ENCODE measurements at places on chromosomes 11 and 22.

DNA sequence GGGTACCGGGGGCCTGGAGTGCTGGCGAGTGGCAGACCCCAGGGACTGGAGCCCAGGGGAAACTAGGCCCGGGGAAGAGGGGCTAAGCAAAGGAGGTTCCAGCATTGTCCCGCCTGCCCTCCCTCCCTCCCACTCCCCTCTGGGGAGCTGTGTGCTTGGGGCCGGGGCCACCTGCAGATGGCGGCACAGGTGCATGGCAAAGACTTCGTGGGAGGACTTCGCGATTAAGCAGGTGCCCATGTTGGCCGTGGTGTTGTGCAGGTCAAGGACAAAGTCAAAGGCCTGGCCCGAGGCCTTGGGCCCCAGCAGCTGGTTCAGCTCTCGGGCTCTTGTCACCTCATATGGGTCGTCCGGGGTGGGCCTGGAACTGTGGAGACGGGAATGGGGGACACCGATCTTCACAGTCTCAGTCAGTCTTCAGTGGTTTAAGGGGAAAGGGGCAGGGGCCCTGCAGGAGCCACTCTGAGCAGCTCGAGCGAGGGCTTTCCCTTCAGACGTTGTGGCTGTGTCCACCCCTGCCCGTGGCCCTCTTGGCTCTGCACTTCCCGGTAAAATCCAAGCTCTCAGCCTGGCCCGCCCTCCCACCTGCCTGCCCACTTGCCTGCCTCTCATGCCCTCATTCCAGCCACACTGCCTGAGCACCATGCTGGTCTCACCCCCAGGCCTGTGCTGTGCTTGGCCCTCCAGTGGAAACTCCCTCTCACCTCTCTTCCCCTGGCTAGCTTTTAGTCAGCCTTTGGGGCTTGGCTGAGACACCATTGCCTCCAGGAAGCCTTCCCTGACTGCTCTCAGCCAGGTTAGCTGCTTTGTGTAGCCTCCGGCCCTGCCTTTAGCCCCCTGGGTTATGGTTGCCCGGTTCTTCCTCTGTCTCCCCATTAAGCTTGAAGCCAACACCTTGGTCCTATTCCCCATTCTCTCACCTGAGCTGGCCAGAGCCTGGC lies 4.7 kb downstream of the ACY3 start:
- no peak for DNase-seq

- DNase-seq, result no peak
Measured at GRCh38 chr22:38230108-38230825, 28.5 kb downstream of the MAFF start.

DNA sequence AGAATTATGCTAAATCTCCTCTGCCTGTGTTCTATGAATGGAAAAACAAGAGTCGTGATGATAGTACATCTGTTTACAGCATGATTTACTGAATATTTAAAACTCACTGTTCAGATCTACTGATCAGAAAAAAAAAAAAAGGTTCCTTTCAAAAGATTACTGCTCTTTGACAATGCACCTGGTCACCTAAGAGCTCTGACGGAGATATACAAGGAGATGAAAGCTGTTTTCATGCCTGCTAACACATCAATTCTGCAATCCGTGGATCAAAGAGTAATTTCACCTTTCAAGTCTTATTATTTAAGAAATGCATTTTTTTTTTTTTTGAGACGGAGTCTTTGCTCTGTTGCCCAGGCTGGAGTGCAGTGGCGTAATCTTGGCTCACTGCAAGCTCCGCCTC lies 30.7 kb downstream of the CLTCL1 start:
- DNase-seq, result no peak

DNA sequence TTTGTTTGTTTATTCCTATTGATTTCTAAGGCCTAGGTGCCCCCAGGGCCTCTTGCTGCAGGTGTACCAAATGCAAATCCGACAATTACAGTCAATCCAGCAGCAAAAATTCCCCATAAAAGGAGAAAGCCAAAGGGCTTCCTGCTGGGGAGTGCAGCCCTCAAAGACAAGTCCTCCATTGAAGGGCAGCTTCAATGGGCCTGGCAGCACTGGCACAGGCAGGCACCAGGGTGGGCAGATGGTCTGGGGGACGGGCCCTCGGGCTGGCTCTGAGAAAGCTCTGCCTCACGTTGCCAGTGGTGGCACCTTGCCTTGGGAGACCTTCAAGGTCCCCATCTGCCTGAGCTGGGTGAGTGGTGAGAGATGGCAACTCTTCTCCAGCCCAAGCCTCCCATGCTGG lies 128.0 kb downstream of the DSCAML1 start:
- DNase-seq, result no peak

- DNase-seq, result no peak
Measured at GRCh38 chr11:133927690-133928627, 28.8 kb downstream of the IGSF9B start.

GRCh38 chr11:58133309-58134076 lies 8.2 kb upstream of the OR9I1 start:
- DNase-seq, result no peak

GRCh38 chr11:13963169-13963948 lies 836 bp downstream of the SPON1 start:
- no peak for DNase-seq

DNA sequence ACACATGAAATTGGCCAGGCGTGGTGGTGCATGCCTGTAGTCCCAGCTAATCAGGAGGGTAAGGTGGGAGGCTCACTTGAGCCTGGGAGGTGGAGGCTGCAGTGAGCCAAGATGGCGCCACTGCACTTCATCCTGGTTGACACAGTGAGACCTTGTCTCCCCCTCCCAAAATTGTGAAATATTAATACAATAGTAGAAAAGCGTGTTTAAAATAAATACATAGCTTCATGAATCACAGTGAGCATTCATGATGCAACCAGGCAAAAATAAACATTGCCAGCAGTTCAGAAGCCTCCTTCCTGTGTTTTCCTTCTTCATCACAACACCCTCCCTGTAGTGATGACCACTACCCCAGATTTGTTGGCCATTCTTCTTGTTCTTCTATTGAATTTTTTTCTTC lies 4.3 kb upstream of the TEAD1 start:
- DNase-seq, result no peak
